ENCODE measurements at places on chromosomes 3 and 15.

- peak; percentile 86 for DNase-seq
Measured at GRCh38 chr15:81038975-81039607, 38.4 kb downstream of the TLNRD1 start.

DNA sequence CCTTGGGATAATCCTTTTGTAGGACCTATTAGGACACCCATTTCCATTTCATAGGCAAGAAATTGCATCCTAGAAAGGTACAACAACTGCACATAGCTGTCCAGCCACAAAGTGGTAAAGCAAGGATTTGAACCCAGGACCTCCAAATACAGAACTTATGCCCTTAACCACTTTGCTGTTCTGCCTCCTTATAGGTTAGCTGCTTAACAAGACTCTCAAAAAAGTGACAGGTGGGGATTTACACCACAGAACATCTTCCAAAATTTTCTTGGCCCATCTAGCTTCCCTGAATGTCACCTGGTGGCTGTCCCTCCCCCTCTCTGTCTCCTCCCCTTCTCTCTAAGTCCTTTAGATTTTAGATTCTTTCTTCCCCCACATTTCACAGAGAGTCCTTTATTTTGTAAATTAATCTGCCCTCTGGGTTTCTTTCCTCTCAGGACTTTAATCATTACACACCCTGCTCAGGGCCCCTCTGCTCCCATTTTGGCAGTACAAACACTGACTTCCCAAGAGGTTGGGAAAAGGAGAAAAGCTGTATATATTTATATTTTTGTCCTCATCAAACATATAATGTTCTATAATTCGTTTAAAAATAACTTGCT, 120.6 kb downstream of the CPNE4 start:
- DNase-seq = no peak

GRCh38 chr15:98728082-98728810, 79.9 kb downstream of the IGF1R start:
- DNase-seq = no peak

- no peak for DNase-seq
Measured at GRCh38 chr15:46607077-46607476, 972.2 kb downstream of the SQOR start.

- DNase-seq = peak; percentile 69
Measured at GRCh38 chr3:72665701-72666446, 182.4 kb downstream of the SHQ1 start.

DNA sequence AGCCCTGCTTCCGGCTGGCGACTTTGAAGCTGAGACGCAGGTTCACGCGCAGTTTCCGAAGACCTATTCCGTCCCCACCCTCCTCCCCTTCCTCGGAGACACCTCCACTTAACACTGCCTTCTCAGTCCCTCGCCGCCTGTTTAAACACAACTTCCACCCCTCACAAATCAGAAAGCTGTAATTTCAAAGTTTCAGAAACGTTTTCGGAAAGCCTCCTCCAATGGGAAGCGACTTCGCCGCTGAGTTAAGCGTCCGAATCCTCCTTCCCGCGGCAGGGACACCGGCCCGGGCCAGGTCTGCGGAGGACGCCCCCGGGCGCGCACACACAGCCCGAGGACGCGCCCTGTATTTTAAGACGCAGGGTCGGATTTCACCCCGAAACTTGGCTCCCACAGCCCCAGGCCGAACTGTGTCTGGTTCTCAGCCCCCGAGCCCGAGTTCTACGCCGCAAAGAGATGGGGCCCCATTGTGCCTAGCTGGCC, 559 bp upstream of the LRRN1 start:
- DNase-seq = no peak

DNA sequence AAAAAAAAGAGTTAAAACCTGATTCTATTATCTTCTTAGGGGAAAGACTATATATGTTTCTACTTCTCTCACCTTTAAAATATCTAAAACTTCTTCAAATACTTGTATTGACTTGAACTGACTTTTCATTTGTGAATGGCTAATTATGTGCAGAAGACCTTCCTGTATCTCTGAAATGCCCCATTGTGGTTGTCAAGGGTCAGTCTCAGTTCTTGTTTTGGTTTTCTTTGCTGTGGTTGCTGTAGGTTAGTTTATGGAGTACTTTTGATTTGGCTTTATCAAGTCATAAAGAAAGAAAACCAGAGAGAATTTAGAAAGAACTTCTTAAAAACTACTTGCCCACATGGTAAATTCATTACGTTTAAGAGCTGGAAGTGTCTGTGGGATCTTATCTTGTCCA, 345.3 kb upstream of the POU1F1 start:
- DNase-seq = no peak

DNA sequence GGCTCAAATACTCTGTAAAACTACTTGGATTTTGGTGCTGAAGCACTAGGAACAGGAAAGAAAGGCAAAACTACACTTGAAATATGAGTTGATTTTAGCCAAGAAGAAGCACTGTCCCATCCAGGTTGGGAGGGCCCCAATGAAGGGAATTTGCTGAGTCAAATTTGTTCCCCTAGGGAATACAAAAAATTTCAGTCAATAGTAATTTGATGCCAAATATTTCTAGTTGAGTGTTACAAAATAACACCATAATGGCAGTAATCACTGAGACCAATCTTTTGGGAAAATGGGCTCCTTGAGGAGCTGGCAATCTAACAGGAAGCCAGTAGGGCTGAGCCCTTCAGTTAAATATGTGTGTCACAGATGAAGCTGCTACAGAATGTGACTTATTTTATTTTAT, 896.9 kb downstream of the DIPK2A start:
- no peak for DNase-seq

DNA sequence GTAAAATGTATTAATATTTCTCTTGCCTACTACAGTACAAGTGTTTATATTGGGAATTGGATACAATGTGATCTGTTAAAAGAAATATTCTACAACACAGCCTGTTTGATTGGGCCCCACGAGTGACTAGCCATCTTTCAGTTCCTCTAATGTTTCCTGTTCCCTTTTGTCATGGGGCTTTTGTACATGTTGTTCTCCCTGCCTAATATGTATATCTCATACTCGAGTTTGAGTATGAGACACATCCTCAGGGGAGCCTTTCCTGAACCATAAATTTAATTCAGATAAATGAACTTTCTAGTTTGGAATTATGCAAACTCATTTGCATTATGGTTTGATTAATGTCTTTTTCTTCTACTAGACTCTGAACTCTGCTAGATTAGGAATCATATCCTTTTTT, 65.5 kb downstream of the MEF2A start:
- peak; percentile 70 for DNase-seq

DNA sequence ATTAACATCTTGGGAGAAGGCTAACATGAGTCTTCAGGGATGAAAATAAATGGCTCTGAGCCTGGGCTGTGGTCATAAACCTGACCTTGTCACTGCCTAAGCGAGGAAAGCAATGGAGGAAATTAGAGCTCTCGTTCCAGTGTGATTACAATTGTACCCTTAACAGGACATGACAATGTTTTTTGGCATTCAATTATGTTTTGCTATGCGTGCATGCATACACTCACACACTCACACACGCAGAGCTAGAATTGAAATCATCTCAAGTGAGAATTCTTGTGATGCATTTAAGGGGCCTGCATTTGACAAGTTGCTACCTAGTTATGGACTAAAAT, 24.1 kb downstream of the ZNF80 start:
- DNase-seq = peak; percentile 93

DNA sequence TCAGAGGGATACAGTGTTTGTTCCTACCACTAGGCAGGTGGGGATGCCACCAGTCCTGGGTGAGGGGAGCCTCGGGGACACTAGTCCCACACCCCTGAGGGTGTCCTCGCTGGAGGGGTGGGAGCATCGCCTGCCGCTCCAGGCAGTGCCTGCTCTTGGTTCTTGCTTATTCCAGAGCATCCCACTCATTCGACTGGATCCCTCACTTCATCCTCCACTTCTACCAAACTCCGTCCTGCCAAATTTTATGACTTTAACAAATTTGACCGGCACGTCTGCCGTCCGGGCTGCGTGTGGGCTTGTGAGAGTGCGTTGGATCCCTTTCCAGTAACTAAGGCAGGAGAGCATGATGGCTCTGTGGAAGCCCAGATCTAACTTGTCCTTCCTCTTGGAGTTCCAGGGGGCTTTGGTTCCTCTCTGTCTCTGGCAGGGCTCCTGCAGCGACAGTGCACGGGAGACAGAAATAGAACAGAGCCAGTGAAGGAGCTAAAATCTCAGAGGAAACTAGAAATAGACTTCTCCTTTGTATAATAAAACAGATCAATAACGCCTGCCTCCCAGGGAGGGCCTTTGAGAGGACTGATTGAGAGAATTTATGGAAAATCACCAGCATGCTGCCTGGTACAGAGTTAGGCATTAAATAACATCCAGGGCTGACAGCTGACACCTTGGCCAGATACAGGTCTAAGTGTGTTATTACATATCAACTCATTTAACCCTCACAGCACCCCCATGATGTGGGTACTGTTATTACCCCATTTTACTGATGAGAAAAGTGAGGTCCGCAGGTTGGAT, 34.5 kb downstream of the MGLL start:
- no peak for DNase-seq

DNA sequence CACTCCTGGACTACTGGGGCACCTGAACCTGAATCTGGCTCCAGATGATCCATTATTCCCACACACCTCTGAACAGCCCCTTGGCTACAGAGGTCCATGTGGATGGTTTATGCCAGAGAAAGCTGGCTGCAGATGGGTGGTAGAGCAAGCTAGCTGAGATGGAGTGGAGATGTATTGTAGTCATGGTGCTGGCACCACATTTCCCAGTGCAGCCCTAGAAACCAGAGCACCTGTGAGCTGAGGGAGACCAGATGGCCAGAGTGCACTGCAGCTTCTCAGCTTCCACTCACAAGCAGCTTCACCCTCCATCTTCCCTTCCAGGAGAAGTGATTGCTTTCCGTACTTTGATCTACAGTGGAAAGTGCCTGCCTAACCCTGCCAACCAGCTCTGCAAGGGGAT, 29.9 kb downstream of the RBP1 start:
- no peak for DNase-seq

DNA sequence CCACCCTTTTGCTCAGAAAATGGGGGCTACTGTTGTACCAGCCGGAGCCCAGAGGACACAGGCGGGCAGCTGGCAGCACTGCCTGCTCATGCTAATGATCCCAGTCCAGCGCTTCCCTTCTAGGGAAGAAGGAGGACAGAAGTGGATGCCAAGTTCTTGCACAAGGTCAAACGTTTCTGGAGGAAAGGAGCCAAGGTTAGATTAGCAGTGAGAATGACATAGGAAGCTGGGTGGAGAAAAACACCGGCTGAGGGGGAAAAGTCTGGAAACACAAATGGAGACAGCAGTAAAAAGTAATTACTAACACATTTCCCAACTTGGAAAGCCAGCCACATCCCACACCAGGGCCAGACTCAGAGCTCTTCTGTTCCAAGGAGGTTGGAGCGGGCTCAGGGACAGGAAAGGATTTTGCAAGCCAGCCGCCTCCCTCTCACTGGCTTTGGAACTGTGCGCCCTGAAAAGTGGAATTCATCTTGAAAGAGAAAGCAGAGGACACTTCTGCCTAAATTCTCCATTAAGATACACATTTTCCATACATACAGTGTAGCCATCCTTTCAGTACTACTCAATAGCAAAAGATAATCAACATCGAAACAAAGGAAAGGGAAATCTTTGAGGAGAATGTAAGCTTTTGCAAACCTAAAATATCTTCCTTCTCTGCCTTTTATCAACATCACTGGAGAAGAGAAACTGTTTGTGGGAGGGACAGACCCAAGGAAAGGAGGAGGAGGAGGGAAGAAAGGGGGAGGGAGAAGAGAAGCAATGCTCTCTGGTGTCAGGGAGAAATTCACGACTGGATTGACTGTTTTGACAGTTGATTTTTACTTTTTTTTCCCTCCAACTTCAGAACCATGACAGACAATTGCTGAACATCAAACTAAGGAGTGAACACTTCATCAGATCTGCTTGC, 133.6 kb downstream of the CD47 start:
- no peak for DNase-seq

DNA sequence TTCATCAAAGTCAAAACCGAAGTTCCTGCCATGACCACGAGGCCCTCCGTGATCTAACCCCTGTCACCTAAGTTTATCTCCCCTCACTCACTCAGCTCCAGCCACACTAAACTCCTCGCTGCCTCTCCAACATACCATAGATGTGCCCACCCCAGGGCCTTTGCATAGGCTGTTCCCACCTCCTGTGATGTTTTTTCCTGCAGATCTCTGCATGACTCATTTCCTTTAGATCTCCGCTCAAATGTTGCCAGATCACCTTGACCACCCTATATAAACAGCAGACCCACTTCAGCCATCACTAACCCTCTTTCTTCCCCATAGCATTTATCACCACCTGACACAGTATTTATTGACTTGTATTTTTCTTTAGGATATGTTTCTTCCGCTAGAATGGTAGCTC, 58.5 kb downstream of the HRH1 start:
- DNase-seq = peak; percentile 69

- no peak for DNase-seq
Measured at GRCh38 chr15:79432345-79433275, 474 bp downstream of the MINAR1 start.

GRCh38 chr3:52237657-52238172, 1.2 kb downstream of the TWF2 start:
- peak; percentile 68 for DNase-seq

DNA sequence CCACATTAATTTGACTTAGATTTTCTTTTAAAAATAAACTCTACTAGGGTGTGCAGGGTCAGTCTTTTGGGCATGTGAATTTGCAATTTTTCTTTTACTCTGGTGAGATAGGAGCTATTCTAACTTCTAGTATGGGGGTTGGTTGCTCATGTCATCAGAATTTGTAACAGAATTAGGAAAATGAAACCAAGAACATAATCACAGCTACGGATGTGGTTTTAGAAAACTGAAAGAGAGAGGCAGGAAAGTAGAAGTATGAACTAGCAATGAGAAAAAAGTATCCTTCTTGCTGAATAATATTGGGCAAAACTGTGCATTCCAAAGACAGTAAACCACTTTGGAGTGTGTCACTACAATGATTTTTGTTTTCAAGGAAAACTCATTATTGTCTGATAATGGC, 43.3 kb downstream of the ADPGK start:
- DNase-seq = no peak

GRCh38 chr3:157443905-157444796, 7.5 kb downstream of the PTX3 start:
- no peak for DNase-seq

GRCh38 chr15:79440355-79440908, 8.3 kb downstream of the MINAR1 start:
- no peak for DNase-seq

- no peak for DNase-seq
Measured at GRCh38 chr3:138378990-138379389, 30.6 kb downstream of the MRAS start.

DNA sequence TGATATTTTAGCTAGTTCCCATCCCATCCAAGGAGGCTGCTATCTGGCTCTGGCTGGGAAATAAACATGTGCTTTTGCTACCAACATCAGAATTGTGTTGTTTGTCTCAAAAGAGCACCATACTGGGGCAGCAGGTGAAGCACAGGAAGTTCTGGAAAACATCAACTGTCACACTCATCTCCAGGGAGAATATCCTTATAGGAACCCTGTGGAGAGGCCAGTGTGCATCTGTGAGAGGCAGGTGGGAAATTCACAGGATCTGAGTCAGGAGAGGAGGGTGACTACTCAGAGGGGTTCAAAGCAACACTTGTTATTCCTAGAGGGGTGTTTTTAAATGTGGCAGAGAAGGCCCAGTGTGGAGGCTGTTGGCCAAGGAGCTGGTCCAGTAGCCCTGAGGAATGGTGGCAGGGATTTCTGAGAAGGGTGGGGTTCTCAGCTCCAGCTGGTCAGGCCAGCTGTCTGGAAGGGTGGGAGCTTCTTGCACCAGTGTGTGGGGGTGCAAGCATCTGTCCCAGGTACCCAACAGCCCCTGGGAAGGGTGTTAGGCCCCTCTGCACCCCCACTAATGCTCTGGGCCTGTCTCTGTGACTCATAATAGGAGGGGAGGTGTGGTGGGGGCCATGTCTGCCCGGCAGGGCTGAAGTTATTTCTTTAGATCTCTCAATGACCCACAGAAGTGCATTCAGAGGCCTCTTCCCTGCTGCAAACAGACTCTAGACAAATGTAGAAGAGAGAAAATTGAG, 28.7 kb downstream of the RPSA start:
- no peak for DNase-seq

Data from lung microvascular endothelial cell (primary cell).